SK-N-SH (cell line): ENCODE measurements at places on chromosomes 5 and 9.

- H3K4me1 ChIP-seq, result no peaks in the 10 kb centered on the region
- H3K27me3 ChIP-seq, result no peaks in the 10 kb centered on the region
- DNase-seq, result no peak
- no peak overlapping the region for H3K4me3 ChIP-seq
- no peak overlapping the region for H3K27ac ChIP-seq
These were observed 27.6 kb downstream of the ACTL7A start for GRCh38 chr9:108889649-108890067.

DNA sequence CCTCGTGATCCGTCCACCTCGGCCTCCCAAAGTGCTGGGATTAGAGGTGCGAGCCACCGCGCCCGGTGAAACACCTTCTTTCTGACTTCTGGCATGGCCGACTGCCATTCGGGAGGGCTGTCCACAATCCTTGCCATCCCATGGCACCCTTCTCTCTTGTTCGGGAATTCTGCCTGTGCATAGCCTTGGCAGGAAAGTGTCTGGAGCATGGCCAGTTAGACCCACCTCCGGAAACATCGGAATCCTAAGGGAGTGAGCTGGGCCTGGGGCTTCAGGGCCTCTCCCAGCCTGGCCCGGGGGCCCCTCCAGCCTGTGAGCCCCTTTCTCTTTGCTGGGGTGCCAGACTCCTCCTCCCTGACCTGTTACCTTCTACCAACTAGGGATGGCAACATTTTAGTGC, 1.6 kb upstream of the ARRDC1 start:
- no peak for DNase-seq
- H3K27me3 ChIP-seq, result no peaks in the 10 kb centered on the region
- no peak overlapping the region for H3K27ac ChIP-seq
- no peak overlapping the region for H3K4me3 ChIP-seq
- no peaks in the 10 kb centered on the region; the same call in 1 of the 2 replicates for H3K36me3 ChIP-seq

GRCh38 chr9:114185570-114186490, 30.5 kb downstream of the COL27A1 start:
- H3K27ac ChIP-seq, result no peak overlapping the region
- H3K4me1 ChIP-seq, result peaks cover 10% of the 10 kb centered on the region; the same call in 1 of the 2 replicates
- H3K4me3 ChIP-seq, result no peak overlapping the region
- DNase-seq, result no peak

GRCh38 chr5:93886098-93886806, 144.9 kb upstream of the POU5F2 start:
- no peaks in the 10 kb centered on the region for H3K27me3 ChIP-seq
- no peaks in the 10 kb centered on the region for H3K36me3 ChIP-seq
- H3K4me3 ChIP-seq, result no peak overlapping the region
- no peaks in the 10 kb centered on the region; the same call in 1 of the 2 replicates for H3K4me1 ChIP-seq
- no peak for DNase-seq

- no peak for DNase-seq
- no peak overlapping the region for H3K4me3 ChIP-seq
- no peaks in the 10 kb centered on the region for H3K4me1 ChIP-seq
- no peaks in the 10 kb centered on the region for H3K36me3 ChIP-seq
These were observed 1985.5 kb upstream of the CDH6 start for GRCh38 chr5:29208024-29208423.

- H3K4me3 ChIP-seq, result no peak overlapping the region
- H3K27me3 ChIP-seq, result no peaks in the 10 kb centered on the region
These were observed 67.8 kb downstream of the MAN2A1 start for GRCh38 chr5:109757490-109757889.
